ENCODE measurements at places on chromosomes 12 and 14.

DNA sequence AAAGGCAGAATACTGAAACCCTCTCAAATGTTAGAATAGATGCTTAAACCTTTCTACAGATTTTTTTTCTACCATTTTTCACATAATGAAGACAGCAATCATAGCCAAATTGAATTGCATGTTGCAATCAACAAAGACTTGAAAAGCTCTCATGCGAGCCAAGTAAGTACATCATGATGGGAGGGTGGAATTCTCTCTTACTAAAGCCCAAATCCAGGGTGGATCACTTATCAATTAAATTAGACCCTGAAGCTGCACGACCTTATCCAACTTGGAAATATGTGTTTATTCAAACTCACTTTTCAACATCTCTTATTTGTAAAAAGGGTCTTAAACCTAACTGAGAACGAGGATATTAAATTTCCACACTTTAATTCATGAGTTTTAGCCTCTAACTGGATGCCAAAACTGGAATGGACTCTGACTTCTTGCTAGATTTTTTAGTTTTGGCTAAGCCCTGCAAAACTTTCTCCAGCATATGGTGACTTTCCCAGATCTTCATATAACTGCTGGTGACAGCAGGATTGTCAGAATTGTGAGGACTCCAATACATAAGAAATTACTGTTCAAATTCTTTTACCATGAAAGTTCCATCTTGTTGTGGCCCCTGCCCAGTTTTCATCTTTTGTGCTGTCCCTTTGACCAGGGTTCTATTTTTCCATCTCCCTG lies 53.6 kb downstream of the HECTD4 start:
- no peak overlapping the region for H3K4me3 ChIP-seq
- no peak for DNase-seq
- H3K4me1 ChIP-seq: peaks cover 10% of the 10 kb centered on the region
- H3K27me3 ChIP-seq: no peaks in the 10 kb centered on the region
- no peaks in the 10 kb centered on the region for H3K36me3 ChIP-seq
- H3K27ac ChIP-seq: no peak overlapping the region

GRCh38 chr12:85280165-85280983 lies at the start of gene ALX1:
Gene ALX1 (plus strand): TSS chr12:85280220. CDS start chr12:85280262, 42 bp downstream.
- DNase-seq: no peak
- H3K4me3 ChIP-seq: peak within 1 kb of the TSS; percentile 13
- no peaks in the 10 kb centered on the region for H3K36me3 ChIP-seq
- peaks cover 96% of the 10 kb centered on the region for H3K27me3 ChIP-seq

- H3K4me1 ChIP-seq: peaks cover 34% of the 10 kb centered on the region
- no peak overlapping the region for H3K27ac ChIP-seq
- DNase-seq: no peak
These were observed 43.0 kb downstream of the CCNK start for GRCh38 chr14:99524091-99524661.

GRCh38 chr14:56715938-56716337 lies 94.3 kb downstream of the OTX2 start:
- no peaks in the 10 kb centered on the region for H3K27me3 ChIP-seq
- no peak for DNase-seq
- H3K4me1 ChIP-seq: no peaks in the 10 kb centered on the region
- no peaks in the 10 kb centered on the region for H3K36me3 ChIP-seq
- no peak overlapping the region for H3K27ac ChIP-seq
- H3K4me3 ChIP-seq: no peak overlapping the region

GRCh38 chr12:21815306-21816062 lies 41.0 kb upstream of the KCNJ8 start:
- no peaks in the 10 kb centered on the region for H3K4me1 ChIP-seq
- H3K36me3 ChIP-seq: no peaks in the 10 kb centered on the region
- no peak for DNase-seq
- H3K27ac ChIP-seq: no peak overlapping the region
- H3K4me3 ChIP-seq: no peak overlapping the region
- H3K27me3 ChIP-seq: no peaks in the 10 kb centered on the region

- no peaks in the 10 kb centered on the region for H3K27me3 ChIP-seq
- H3K4me3 ChIP-seq: no peak overlapping the region
- no peak for DNase-seq
- peaks cover 5% of the 10 kb centered on the region for H3K4me1 ChIP-seq
These were observed 4.6 kb downstream of the IFI27L2 start for GRCh38 chr14:94124582-94125377.

All from left lung (tissue), 14 donors.